Ascending aorta (tissue), 2 donors: ENCODE measurements at places on chromosomes 6 and 20.

DNA sequence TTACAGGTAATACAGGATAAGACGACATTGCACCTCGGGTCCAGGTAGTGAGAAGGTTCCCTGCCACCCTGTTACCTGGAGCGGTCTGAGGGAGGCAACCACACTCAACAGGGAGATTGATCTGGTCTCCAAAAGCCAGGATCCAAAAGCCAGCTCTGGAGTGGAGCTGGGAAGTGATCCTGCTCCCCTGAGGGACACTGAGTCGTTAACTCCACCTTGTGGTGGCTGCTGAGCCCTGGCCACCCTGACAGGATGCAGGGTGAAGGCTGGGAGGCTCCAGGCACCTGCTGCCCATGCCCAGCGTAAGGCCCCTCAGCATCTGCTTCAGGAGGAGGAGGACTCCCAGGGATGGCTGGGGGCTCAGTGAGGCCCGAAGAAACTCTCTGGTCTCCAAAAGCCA, 38.7 kb upstream of the SLC22A2 start:
- no peak for DNase-seq

DNA sequence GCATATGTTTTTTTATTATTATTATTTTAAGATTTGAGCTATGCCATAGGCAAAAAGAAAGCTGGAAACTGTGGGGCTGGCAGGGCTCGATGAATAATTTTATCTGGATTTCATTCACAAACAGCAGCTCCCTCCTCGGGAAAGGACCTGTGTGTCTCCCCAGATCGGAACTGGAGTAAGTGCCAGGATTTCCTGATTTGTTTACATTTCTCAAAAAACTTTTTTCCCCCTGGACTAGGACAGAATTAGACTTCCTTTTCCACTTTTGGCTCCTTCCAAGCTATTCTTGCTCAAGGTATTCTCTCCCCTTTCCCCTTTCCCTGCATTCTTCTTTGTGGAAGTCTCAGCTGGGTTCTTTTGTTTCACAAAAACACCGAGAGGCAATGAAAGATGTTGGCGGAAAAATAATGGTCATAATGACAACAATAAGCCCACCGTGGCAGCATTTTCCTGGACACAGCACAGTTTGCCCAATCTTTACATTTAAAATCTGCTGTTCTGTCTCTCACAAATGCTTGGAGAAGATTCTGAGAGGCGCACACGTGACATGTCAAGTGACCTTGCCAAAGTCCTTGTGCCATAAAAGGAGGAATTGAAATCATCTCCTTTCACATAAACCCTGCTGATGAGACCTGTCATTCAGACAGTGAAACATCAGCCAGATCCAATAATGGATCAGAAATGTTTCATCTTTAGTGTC, 85.8 kb upstream of the PREP start:
- no peak for DNase-seq

GRCh38 chr20:10662151-10662550, 11.6 kb downstream of the JAG1 start:
- DNase-seq, result no peak

- no peak for DNase-seq
Measured at GRCh38 chr20:50546729-50547314, 36.6 kb downstream of the PTPN1 start.

DNA sequence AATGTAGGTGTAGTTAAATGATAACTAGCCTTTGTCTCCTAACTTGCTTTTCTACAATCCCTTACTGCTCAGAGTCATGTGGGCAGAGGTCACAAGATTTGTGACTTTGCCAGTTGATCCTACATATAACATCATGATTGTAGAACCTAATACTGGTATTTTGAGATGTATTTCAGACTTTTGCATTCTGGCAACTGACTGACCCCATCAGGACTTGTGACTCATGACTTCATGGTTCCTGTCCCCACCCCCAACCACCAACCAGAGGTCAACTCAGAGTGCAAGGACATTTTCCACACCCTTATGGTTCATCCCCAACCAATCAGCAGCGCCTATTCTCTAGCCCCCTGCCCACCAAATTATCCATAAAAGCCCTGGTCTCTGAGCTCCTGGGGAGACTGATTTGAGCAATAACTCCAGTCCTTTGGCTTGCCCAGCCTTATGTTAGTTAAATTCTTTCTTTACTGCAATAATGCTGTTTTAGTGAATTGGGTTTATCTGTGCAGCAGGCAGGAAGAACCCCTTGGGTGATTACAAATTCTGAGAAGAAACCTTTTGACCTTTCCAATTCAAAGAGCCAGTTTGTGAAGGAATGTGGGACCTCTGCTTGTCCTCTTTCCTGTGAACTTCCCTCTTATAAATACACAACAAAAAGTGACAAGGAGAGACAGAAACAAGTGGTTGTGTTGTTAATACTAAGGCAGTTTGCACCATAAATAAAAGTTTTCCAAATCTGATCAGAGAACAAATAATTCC, 588.7 kb downstream of the UTRN start:
- no peak for DNase-seq
